ENCODE measurements at places on chromosomes 1 and 21.
A peak's percentile ranks its signal among the peaks of the same experiment; 100 is the strongest.

- no peak for DNase-seq
Measured at GRCh38 chr21:33859373-33860102, 56.1 kb downstream of the ATP5PO start.

GRCh38 chr1:57118948-57119603 lies 153.3 kb upstream of the C8B start:
- no peak for DNase-seq

- DNase-seq, result no peak
Measured at GRCh38 chr1:54967372-54967771, 13.1 kb upstream of the TMEM61 start.

DNA sequence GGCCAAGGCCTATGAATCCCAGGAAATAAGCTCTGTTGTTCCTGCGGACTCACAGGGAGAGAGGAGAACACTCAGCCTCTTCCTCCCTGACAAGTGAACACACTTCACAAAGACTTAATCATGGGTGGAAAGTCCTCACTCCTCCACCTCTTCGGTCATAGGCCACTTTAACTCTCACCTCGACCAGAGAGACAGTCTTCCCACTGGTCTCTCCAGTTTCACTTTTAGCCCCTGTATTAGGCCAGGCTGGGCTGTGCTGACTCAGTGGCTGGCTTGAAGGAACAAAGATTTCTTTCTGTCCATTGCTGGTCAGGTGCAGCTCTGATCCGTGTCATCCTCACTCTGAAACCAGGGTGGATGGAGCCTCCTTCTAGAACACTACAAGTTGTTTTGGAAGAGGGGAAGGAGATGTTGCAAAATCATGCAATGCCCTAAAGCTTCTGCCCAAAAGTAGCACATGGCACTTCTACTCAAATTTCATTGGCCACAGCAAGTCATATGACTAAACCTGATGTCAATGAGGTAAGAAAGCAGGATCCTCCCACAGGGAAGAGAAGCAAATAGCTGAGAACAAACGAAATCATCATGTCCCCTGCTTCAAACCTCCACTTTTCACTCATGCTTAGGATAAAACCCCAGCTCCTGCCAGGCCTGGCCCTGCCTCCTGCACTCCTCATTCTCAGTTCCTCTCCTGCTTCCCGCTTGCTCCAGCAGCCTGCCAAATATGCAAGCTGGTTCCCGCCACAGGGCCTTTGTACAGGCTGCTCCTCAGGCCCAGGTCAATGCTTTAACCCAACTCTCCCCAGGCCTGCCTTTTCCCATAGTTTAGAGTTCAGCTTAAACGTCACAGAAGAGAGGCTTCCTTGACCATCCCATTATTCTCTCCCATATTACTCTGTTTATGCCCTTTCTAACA lies 150.5 kb upstream of the RUNX3 start:
- no peak for DNase-seq

- DNase-seq, result no peak
Measured at GRCh38 chr1:12178511-12178910, 11.7 kb downstream of the TNFRSF1B start.

DNA sequence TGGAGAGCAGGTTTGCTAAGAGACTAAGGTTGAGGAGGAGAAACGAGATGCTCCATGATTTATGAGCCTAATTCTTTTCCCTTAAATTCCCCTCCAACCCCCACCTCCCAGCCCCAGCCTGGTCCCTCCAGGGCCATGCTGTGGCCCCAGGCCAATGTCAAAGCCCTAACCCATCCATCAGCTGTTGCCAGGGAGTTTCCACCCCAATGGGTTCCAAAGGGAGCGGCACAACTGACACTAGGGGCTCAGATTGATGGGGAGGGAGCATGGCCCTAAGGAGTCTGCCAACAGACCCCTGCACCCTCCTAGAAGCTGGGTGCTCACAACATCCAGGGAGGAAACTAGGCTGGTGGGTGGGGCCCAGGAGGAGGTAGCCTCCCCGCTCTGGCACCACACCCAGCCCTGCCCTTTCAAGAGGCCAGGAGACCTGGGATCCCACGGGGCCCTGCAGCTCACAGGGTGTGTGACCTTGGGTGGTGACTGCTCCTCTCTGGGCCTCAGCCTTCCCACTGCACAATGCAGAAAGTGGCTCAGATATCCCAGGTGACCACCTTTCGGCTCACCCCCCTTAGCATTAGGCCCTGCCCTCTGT lies 12.9 kb downstream of the AHDC1 start:
- no peak for DNase-seq

- DNase-seq, result no peak
Measured at GRCh38 chr1:6585081-6585722, 5.4 kb downstream of the ZBTB48 start.

DNA sequence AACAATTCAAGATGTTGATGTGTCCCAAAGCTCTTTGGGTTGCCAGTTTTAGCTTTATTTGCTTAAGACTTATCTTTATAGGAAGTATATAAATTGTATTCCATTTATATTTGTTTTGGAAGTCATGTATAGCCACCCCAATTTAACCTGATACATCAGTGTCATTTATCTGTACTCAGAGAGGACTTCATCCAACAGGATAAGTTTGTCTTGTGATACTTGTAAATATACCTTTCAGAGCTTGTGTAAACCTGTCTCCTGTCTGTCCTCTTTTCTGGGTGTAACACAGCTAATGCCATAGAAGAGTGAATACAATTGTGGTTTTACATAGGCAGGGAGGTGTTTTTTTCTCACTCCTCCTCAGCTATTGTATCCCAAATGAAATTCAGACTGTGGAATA lies 10.4 kb downstream of the PTGFR start:
- DNase-seq, result no peak

DNA sequence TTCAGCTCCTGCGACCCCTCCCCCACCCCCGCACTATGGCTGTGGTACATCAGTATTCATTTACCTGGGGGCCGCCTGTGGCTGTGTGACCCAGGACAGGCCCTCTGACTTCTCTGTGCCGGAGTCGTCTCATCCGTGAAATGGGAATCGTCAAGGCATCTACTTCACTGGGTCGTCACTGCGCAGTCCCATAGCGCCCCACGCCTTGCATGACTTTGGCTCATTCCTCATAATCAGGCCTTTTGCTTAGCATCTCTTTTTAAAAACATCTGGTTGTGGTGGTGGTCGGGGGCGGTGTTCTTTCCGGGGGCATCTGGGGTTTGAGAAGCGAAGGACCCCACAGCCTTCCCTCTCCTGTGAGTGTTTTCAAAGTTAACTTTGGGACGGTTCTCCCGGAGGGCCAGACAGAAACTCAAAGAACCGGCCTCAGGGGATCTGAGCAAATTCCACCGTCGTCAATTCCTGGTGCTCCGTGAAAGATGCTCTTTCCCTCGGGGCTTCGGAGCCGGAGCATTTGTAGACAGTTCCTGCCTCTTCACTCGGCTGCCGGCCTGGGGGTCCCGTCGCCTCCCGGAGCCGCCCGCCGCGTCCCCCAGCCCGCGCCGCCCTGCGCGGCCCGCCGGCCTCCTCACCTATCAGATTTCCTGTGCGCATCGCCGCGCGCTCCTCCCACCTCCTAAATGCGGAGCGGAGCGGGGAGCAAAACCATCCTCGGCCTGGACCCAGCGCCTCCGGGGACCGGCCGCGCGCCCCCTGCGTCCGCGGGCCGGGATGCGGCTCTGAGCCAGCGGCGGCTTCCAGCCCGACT lies at the start of gene B3GALT5:
B3GALT5 (plus strand) TSS at position 708 of the 808 bp plus-strand sequence. CDS start 47,620 bp downstream, outside the sequence.
- DNase-seq, result no peak

GRCh38 chr1:77290576-77290975 lies 8.8 kb downstream of the AK5 start:
- DNase-seq, result no peak

GRCh38 chr1:211654838-211655787 lies 20.3 kb downstream of the NEK2 start:
- DNase-seq, result peak; percentile 55

DNA sequence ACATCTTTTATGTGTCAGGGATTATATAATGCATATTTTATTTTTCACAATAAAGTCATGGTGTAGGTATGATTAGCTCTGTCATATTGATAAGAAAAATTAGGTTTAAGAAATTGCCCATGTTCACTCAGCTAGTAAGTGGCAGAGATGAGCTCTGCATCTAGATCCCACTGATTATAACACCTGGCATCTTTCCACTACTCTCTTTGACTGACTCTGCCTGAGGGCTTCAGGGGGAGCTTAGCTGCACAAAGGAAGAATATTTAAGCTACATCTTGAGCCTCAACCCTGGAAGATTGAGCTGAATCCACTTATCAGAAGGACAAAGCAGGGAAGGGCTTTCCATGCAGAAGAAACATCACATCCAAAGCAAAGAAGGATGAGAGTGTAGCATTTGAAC lies 190.4 kb downstream of the MIS18A start:
- DNase-seq, result no peak

DNA sequence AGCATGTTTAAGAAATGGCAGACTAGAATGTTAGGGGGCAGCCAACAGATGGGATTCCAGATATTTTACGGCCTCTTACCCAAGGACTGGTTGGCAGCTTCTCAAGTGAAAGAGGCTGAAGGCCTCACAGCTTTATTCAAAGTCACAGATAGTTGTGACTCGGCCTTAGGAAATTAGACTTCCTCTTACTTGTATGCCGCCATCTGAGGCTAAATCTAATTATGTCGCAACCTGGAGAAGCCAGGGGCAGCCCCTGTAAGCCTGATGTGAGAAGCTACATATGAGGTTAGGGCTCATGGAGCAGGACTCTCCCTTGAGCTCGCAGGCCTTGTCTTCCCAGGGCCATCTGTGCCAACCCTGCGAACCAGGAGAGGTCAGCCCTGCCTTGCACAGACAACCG lies 352.5 kb downstream of the HHAT start:
- no peak for DNase-seq

DNA sequence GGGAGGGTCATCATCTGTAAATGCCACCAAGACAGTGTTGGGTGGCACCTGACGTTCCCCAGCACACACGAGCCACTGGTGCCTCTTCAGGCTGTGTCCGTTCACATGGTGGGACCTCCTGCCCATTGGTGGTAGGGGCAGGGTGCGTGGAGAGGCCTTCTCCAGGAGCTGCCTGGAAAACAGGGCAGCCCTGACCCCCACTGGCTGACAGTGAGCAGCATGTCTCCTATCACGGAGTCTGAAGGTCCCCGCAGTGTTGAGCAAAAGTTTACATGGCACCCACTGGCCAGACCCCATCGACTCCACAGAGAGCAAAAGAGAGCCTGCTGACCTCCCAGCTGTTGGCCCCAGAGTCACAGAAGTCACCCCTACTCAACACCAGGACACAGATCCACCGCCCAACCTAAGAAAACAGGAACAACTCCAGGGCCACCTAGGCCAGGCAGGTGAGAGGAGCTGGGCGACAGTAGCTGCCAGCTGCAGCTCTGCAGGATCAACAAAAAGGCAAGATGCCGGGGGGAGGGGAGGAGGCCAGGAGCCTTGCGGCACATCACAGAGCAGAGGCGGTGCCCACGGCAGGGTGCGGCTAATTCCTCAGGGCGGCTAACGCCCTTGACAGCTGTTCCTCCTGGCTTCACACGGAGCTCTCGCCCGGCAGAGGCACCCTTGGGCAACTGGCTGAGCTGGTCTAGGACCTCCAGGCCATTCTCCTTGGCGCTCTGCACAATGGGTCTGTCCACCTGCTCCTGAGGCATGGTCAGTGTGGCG lies 14.4 kb upstream of the IFI6 start:
- no peak for DNase-seq

DNA sequence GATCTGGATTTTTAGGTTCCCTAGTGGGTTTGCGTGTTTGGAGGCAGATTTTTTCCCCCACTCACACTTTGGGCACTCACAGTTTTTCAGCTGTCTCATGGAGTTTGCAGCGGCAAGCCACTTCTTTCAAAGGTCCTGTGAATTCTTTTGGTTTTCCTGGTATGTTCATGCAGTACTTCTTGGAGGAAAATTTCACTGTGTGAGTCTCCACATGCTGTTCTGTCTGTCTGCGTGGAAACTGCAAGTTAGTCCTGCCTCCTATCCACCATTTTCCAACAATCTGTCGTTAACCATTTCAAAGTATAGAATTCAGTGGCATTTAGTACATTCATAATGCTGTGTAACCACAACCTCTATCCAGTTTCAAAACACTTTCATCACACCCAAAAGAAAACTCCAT lies 793 bp upstream of the FMO1 start:
- no peak for DNase-seq

DNA sequence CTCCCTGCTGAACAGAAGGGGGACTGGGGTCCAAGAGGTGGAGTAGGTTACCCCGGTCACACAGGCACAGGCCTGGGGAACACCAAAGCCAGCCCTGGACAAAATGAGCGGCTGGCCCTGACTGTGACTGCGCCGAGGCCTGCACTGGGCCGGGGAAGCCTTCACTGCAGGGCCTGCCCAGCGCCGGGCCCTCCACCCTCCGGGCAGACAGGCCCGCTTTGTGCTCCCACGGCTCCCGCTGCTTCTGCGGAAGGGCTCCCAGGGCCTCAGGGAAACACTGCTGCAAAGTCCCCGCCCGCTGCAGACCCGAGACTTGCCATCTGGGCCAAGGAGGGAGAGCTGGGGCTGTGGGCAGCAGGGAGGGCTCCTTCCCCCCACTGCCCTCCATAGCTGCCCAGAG lies 35.3 kb downstream of the MEGF6 start:
- no peak for DNase-seq

GRCh38 chr1:53298045-53298637 lies 29.7 kb downstream of the LRP8 start:
- DNase-seq, result peak; percentile 50

DNA sequence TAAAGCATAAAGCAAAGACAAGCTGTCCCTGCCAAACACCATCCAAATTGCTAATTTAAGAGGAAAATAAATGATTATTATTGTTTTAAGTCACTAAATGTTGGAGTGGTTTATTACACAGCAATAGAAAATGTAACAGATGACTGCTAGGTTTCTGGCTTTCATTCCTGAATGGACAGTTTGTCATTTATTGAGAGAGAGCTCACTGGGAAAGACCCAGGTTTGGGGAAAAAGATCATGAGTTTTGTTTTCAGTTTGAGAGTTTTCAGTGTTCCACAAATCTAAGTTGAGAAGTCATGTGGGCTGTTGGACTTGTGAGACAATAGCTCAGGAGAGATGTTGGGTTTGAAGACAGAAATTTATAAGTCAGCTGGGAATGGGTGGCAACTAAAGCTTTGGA lies 5.4 kb downstream of the GPA33 start:
- DNase-seq, result no peak

- DNase-seq, result no peak
Measured at GRCh38 chr1:53031732-53032131, 30.3 kb upstream of the PODN start.
